IMR-90 (cell line): ENCODE measurements at places on chromosomes 5 and 9. TPM values are rescaled to one million over a fixed set of nuclear protein-coding genes. Genes with fewer than 3 reads are reported as not detected.

Gene UBE2QL1
- not detected in 2 replicates for polyA plus RNA-seq

Gene C5orf58
- polyA plus RNA-seq: not detected in 2 replicates

Gene EPB41L4B
- 0.29 and 0.36 TPM in 2 replicates for polyA plus RNA-seq

Gene ADCY2
- not detected in 2 replicates for polyA plus RNA-seq

Gene ASPN
- 0.04 and 0.09 TPM in 2 replicates for polyA plus RNA-seq

Gene DBH
- polyA plus RNA-seq: not detected in 2 replicates

Gene CMYA5
- polyA plus RNA-seq: 0.39 and 0.60 TPM in 2 replicates

Gene PCDHGA10
- 3.4 TPM in 2 replicates for polyA plus RNA-seq

Gene GPR150
- 0.10 and 0.11 TPM in 2 replicates for polyA plus RNA-seq

Gene CCL27
- 0.17 and 0.26 TPM in 2 replicates for polyA plus RNA-seq

Gene GRM6
- not detected in 2 replicates for polyA plus RNA-seq

Gene SRA1
- 54.8 TPM in 2 replicates for polyA plus RNA-seq

GRCh38 chr5:168434001-168434400 lies 52.3 kb upstream of the RARS1 start:
- no peak for DNase-seq

DNA sequence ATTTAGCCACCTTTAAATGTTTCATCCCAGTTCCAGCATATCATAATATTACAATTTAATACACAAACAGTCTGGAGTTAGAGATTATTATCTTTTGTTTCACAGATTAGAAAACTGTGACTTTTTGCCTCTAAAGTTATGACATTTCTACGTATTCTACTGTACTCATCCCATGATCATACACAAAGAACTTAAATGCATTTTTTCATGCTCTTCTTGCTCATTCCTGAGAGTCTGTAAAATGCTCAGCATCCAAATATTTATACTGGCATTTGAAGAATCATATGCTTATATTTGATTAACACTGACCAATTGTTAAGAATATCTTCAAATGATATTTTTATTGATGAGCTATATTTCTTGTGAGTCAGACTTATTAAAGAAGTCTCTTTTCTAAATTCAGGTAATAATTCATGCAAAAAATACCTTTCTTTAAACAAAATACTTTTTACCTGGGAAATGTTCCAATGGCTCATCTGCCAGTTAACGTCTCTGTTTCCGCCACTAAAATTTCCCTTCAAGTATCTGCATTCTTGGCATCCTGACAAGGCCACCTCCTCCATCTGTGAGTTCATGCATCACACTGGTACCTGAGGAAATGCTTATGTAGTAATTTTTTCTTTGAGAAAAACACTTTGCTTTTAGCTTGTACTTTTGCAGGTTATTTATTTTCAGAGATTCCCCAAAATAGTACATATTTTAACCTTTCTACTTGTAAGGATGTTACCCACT lies 139.6 kb upstream of the RASA1 start:
- peak; percentile 43 for DNase-seq

- no peak for DNase-seq
These were observed 115.4 kb upstream of the NTRK2 start for GRCh38 chr9:84554069-84554664.

- no peak for DNase-seq
These were observed 83.7 kb downstream of the C5orf15 start for GRCh38 chr5:133884569-133885311.

GRCh38 chr5:99102073-99102697 lies 173.4 kb upstream of the CHD1 start:
- DNase-seq: no peak

- peak; percentile 84 for DNase-seq
These were observed 103.2 kb downstream of the USP20 start for GRCh38 chr9:129938291-129938979.

DNA sequence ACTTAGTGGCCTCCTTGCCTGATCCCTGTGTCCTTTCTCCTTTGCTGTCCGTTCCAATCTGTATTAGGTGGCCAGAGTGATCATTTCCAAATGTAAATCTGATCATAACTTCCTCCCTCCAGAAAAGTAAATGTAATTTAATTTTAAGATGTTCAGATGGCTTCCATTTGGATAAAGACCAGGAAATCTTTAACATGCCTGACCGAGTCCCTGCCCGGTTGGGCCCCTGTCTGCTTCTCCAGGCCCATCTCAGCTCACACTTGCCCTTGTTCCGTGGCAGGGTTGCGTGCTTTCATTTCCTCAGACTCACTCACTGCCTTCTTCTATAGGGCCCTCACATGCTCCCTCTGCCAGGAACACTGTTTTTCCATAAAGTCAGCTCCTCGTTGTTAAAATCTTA lies 7.6 kb downstream of the MAP3K1 start:
- DNase-seq: no peak

DNA sequence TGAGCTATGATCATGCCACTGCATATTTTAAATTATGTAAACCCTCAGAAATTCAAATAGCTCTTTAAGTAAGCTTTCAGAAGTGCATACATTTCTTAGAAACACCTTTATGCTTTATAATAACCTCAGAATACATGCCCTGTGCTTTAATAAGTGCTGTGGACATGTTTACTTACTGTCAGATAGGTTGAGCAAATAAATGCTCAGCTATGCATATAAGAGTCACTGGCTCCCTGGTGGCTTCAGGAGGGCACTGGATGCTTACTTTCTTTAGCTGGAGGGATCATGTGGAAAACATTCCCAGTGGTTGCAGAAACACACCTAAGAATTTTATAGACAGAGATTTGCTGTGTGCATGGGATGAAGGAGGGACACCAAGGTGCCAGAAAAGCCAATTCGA lies 74.4 kb downstream of the PDE6A start:
- no peak for DNase-seq

GRCh38 chr5:142134331-142135010 lies 25.9 kb downstream of the NDFIP1 start:
- no peak for DNase-seq

- no peak for DNase-seq
These were observed 1011.3 kb upstream of the WWC1 start for GRCh38 chr5:167280111-167280510.

DNA sequence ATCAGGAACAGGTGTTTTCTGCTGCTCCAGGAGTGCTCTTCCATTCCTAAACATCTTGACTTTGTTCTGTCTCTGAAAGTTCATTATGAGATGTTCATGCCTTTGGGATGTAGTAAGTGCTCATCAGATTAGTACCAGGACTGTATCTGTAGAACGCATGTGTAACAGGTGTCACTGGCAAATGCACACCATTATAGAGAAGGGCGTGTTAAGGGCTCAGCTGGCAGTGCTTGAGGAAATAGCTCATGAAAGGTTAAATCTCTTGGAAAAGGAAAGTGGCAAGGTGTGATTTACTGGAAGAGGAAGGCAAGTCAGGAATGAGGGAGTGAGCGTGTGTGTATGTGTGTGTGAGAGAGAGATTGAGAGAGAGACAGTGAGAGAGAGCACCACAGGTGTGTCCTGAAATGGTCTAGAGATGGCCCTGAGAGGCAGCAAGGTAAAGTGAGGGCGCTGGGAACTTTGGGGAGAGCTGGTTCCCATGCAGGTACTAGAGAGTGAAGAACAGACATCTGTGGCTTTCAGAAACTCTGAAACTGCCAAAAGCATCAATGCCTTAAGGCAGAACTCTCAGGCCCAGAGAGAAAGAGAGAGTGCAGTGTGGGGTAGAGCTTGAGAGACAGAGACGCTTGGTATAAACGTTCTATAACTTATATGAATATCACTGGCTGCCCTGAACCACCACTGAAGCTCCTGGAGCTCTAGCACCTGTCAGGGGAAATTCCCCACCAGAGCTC lies 13.7 kb upstream of the CXCL14 start:
- no peak for DNase-seq

- DNase-seq: no peak
These were observed 2.0 kb downstream of the PROB1 start for GRCh38 chr5:139392678-139393496.

GRCh38 chr5:96645091-96645490 lies 17.1 kb upstream of the CAST start:
- no peak for DNase-seq

DNA sequence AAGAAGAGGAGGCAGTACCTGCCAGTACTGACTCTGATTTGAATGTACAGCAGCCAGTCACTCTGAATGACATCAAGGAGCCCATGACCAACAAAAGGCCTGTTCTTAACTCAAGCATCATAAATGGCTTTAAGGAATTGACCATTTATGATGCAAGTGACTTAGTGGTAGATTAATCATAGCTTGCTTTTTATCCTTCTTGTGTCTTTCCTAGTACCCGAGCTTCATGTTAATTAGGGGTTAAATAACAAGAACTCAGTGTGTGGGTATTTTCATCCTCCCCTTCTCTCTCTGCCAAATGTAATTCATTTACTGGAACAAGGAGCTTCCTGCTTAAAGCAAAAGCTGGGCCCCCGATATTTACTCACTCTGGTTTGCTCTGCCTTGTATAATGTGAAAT lies 146.5 kb downstream of the UNC13B start:
- DNase-seq: no peak

DNA sequence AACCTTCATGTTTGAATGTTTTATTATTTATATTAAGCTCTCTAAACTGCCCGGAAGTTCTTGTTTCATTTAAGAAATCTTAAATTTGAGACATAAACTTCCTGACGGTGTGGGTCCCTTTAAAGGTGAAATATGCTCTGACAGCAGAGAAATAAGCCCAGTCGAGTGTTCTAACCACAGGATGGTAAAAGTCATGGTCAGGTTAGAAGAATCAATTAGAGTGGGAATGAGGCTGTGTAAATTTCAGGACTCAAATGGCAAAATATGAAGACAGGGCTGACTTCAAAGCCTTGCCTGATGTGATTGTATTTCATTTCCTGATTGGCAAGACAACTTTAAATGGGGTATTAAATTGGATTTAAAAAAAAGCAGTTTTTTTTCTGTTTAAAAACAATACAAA lies 432.9 kb upstream of the BRINP1 start:
- no peak for DNase-seq

GRCh38 chr9:100652850-100653249 lies 75.0 kb downstream of the CAVIN4 start:
- DNase-seq: no peak

DNA sequence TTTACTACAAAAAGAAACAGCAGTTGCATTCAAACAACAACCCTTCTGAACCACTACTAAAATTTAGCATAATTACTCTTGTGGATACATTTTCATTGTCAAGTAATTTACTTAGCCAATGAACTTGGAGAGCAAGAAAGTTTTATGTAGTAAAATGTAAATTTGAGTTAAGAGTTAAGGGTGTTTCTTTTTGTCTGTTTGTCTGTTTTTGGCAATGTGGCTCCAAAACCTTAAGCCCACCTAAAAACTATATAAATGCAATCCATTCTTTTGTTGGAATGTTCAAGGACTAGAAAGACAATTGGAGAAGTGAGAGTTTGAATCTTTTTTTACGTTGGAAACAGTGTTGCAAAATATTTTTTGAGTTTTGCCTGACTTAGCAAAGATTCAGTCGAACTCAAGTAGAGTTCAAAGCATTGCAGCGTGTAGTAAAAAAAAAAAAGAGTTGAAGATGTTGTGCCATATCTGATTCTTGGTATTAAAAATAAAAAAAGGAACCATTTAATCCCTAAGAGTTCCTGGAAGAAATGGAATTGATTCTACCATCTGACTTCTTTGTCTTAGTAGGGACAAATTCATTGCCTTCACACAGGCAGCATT lies 867 bp downstream of the SYK start:
- no peak for DNase-seq

DNA sequence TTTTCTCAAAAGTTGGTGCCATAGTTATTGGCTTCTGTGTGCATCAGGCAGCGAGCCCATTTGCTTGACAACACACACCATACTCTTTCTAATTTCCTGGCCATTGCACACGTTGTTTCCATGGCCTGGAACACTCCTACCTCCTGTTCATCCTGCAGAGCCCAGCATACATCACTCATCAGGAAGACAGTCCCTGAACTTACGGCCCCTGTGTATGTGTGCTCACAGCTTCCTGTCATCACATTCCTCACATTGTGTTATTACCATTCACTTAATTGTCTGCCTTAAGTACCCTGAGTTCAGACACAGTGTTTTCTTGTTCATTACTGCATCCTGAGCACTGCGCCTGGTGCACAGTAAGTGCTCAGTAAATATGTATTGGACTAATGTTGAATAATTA lies 355.9 kb downstream of the PRELID2 start:
- DNase-seq: no peak

DNA sequence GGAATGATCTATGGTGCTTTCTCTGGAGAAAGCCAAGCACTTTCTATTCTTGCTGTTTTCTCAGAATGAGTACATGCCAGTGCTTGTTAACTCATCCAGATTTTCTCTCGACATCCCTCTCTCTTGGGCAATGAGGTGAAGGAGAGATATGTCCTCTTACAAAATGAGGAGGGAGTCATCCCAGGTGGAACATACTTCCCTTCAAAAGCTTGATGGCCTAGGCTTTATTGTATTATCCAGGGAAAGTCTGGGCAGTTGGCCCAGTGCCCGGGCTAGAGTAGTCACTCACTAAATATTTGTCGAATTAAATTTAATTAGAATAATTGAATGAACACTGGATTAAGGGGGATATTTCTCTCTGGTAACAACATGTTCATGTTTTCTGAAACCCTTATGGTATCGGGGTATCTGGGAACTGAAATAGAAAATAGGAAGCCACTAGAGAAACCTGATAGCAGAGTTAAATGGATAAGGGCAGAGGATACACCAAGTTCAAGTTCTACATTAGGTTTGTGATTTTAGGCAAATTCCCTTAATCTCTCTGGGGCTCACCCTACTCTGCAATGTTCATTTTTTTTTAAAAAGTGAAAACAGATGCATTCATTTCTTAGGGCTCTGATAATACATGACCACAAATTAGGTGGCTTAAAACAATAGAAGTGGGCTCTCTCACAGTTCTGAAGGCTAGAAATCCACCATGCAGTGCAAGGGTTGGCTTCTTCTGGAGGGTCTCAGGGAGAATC lies 99.6 kb downstream of the LIFR start:
- no peak for DNase-seq

DNA sequence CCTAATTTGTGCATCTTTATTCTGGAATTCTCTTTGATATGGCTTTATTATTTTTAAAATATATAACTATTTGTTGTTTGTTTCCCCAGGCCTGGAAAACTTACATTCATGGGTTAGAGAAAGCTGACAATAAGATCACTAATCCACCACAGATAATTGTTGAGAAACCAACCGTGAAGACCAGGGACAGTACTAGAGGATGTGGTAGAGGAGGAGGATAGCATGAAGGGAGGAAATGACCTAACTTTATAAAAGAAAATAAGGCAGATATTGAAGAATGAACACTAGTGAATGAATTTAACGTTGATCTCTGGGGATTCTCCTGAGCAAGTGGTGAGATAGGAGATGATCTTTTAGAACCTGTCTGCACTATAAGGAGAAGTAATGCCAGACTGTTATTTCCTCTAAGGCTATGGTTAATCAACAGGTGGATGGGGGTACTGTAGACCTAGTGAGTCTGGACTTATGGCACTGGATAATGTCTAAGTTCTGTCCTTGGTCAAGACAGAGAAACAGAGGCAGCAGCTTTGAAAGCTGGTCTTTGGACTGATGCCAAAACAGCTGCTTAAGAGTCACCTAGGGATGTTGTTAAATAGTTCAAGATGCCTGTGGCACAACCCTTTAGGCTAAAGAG lies 52.4 kb downstream of the NREP start:
- no peak for DNase-seq

DNA sequence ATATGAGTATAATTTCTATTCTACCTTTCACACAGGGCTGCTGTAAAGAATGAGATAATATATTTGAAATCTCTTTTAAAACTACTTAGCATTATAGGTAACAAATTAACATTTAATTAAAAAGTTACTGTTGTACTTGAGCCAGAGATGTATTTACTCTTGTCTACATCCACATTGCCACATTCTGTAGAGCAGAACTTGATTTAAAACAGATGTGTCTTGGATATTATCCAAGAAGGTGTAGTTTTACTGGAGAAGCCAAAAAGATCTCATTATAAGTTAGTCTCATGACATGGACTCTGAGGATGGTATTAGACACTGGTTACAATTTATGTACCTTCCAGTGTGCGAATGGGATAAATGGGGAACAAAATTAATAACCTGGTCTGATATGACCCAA lies 293.1 kb upstream of the CCNH start:
- DNase-seq: no peak
